ENCODE measurements at places on chromosomes 4 and X.

DNA sequence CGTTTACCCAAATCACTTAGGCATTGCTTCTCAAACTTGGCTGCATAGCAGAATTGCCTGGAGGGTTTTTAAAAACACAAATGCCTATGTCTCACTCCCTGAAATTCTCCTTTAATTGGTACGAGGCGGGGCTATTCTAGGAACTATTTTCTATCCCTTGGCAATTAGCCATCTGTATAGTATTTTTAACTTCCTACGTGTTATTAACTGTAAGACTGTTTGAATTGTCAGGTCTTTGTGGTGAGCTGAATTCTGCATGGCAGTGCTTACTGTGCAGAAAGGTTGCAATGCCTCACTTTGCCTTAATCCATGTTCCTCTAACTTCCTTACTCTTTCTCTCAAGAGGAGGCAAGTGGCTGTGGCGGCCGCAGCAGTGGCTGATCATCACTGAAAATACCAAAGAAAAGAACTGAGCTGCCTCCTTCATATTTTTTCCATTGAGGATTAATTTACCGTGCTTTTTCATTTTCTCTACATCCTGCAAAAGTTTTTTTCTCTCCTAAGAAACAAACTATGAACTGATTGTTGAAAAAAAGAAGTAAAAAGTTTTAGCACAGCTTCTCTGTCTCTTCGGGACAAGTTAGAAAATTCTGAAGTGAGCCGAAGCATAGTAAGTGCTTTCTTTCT, at the start of gene SHROOM3:
Gene SHROOM3 (plus strand): TSS at position 329 of the 627 bp plus-strand sequence. CDS start 824 bp downstream, outside the sequence.
- DNase-seq: no peak

- DNase-seq: no peak
Measured at GRCh38 chrX:9349572-9350494, 115.0 kb upstream of the TBL1X start.

GRCh38 chrX:143669395-143669794, 33.5 kb upstream of the SLITRK4 start:
- DNase-seq: no peak

- no peak for DNase-seq
Measured at GRCh38 chr4:99047710-99048109, 40.9 kb downstream of the ADH5 start.

GRCh38 chr4:80336582-80336981, 1.1 kb downstream of the CFAP299 start:
- no peak for DNase-seq

DNA sequence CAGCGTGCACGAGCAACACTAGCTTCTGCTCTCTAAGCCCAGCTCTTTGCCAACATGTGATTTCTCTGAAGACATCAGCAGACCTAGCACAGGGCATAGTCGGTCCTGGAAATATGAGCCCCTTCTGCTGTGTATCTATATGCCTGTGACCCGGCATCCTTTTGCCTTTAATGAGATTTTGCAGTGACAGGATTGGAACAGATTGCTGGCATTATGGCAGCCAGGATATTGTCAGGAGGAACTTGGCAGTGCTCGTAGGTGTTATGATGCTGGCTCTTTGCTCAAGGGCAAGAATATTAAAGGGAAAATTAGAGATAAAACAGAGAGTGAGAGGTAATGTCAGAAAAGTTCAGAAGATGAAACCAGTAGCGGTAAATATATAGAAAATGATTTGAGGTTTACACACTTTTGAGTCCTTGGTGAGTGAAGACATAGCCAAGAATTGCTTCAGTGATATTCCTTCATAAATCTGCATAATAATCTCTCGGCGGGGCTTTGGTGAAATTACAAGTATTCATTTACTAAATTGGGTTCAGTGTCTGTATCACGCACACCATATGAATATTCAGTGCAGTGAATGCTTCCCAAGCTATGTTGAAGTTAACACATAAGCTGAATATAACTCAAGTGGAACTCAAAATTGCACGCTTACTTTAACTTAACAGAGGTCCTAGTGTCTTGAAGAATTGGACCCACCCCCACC, 502.1 kb upstream of the NR3C2 start:
- DNase-seq: no peak

- DNase-seq: no peak
Measured at GRCh38 chr4:40587826-40588225, 41.8 kb downstream of the RBM47 start.

DNA sequence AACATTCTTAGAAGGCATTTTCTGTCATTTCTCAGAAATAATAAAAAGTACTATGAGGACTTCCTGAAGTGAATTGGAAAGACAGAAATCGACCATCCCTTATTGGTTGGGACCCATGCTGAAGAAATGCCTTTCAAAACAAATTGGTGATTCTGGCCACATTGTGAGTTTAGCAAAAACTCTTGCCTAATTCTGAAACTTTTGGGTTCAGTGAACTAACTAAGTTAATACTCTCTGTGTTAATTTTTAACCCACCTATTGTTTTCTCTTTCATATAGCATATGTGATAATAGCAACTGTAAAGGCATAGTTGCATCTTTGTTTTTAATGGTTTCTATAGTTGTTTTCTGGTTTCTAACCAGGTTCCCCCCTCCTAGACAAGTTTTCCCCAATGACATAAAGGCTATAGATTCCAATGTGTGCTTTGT, 129.3 kb upstream of the FAT1 start:
- DNase-seq: no peak

DNA sequence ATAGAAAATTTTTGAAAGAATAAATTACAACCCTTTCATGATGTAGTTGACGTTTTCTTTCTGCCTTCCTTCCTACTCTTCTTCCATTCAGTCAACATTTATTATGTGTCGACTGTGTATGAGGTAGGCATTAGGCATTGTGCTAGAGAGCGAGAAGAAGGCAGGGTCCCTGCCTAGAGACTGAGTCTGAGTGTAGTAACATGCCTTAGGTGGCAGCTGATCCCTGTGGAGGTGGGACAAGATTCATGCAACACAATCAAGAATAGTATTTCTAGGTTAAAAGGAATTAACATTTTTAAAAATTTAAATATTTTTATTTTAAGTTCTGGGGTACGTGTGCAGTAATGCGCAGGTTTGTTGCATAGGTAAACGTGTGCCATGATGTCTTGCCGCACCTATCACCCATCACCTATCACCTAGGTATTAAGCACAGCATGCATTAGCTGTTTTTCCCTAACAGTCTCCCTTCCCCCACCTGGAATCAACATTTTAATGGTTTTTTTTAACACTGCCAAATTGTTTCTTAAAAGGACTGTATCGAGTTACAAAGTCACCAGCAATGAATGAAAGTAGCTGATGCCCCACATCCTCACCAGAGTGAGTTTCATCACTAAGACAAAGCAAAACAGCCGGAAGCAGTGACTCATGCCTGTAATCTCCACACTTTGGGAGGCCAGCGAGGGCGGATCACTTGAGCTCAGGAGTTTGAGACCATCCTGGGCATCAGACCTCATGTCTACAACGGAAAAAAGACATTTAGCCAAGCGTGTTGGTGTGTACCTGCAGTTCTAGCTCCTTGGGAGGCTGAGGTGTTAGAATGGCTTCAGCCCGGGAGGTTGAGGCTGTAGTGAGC, 84.0 kb downstream of the WWC2 start:
- no peak for DNase-seq

GRCh38 chr4:142265536-142265935, 580.6 kb downstream of the INPP4B start:
- no peak for DNase-seq

DNA sequence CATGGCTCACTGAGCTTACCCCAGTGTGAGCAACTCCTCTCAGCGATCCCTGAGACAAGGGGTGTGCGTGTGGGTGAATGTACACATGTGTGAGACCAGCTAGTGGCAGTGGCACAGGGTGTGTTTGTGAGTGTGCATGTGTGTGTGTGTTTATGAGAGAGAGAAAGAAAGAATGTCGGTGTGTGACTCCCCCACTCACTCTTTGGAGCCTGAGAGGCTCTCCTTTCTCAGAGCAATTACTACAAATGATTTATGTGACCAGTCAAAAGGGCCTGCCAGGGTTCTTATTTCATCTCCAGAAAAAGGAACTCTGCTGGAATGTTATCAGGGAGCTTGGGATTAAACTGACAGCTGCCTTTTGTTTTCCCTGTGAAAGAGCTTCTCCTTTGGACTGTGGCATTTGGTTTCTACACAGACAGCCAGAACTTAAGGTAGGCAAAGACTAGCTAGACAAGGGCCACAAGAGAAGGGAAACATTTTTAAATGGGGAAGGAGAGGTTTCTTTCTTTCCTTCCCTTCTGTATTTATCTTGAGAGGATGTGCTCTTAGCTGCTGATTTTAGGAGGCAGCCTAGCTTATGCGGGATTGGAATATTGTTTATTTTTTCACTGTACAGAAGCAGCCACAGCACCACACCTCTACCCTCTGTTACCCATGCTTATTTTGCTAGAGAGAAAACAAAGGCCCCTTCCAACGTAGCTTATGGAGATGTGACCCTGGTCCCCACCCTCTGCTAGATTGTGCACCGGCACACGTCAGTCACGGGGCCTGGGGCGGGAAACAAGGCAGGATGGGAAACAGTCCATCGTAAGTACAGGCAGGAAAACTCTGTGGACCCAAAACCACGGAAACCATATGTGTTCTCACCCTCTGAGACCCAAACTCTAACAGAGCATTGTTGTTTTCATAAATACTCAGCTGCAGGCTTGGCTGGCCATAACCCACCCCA, 143.5 kb downstream of the MGST2 start:
- no peak for DNase-seq

DNA sequence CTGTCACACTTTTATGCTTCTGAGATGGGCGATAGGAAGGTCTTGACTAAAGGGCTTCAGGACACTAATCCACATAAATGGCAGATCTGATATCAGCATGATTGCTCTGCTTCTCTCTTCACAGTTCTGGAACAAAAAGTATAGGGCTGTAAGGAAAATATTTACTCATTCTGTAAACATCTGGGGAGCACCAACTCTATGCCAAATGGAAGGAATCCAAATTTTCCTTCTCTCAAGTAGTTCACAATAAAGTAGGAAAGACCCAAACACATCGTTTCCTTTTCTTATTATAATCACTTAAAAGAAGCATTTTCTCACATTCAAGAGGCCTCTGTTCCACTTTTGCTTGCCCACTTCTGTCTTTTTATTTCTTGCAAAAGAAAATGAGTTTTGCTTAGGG, 45.9 kb upstream of the F9 start:
- DNase-seq: no peak
